ENCODE measurements at places on chromosomes 7 and 10. TPM values are rescaled to one million over a fixed set of nuclear protein-coding genes. Genes with fewer than 3 reads are reported as not detected.

GRCh38 chr7:8921807-8922206, 488.4 kb downstream of the NXPH1 start:
- no peak for DNase-seq

DNA sequence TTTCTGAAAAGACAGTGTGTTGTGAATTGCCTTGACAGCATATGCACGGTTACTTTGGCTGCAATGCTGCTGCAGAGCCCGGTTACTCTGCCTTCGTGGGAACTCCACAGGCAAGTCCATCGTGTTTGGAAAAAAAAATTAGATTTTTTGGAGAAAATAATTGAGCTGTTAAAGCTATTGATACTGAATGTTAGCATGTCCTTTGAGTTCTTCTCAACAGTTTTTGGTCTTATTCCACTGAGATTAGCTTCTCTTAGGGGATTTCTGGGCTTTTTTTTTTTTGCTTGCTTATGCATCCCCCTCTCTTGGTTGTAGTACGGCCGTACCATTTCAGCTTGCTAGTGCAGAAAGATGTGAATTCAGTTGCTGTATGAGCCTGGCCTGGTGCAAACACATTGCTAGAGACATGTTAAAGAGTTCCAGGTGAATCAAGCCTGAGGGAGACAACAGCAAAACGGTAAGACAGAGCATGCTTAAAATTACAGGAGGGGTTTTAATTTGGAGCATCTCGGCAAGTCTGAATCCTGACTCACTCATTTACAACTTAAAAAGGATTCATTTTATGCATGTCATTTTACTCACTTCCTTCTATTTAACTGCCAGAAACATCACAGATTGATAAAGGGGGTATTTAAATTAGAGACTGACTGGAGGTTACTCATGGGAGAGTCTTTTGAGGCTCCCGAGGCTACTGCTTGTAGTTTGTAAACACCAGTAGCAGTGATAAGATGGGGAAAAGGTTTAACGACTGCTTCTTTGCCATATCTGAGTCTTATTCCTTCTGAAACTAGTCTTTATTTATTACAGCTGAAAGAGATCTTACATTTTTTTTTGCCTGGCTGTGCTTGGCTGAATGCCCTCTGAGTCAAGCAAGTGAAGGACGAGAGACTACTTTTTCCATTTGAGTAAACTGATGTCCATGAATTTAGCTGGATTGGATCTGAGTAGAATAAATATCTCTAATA, 113.7 kb downstream of the CDK14 start:
- peak; percentile 78 for DNase-seq

DNA sequence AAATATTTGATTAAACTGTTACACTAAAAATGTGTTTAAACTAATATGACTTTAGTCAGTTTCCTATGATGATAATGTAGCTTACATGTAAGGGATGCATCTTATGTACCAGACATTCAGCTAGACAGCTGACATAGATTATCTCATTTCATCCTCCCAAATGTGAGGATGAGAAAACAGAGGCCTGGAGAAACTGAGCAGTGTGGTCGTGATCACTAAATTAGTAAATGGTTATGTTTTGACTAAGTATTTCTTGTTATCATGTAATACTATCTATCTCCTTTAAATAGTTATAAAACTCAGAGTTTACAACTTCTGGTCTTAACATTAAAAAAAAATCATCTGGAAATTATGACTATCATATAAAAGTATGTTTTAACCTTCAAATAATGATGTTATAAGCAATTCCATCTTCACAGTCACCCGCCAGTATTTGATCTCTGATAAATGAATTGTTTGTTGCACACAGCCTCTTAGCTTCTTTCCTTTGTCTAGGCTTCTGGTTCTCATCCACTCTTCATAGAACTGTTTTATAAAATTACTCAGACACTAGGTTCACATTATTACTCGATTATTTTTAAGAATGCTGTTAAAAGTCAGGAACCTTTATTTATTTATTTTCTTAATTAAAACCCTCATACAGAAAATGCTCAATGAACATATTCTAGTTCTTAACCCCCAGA, 33.6 kb upstream of the HDAC9 start:
- no peak for DNase-seq

DNA sequence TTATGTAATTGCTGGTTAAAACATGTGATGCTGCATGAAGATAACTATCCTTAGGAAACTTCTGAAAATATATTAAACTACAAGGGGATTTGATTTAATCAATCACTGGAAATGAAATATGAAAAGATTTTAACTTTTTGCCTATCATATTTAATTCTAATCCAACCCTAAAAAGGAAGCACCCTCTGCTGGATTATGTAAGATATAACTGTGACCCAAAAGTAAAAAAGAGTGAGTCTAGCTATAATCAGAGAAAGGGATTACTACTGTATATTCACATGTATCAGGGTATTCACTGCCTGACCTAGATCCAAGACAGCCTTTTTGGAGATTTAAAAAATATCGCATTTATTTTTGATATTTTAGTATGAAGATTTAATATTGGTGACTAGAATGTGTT, 295.5 kb downstream of the MDFIC start:
- no peak for DNase-seq

DNA sequence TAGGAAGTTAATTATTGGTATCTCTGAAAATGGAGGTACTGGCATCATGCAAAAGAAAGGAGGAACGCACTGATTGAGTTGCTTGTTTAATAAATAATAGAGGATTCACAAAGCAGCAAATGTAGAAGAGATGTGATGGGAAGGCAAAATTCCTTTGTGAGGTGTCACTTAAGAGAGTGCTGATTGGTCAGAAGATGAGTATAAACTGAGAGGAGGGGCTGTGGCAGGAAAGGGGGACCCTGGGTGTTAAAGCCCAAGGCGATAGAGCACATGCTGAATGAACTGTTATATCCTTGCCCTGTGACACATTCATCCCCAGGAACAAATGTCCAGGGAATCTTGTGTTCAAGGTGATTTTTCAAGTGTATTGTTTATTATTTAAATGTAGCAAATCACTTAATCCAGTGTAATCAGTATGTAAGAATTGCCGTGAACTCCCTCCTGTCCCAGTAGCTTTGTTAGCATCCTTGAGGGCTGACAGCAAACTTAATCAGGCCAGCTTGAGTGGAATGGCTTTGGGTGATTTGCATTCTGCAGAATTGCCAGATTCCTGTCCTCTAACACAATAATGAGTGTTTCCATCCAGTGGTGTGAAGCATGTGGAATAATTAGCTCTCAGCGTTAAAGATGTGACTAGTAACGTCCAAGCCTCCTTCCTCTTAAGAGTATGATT, 111.9 kb downstream of the CHN2 start:
- DNase-seq: no peak

GRCh38 chr10:106789623-106790022, 374.9 kb downstream of the SORCS1 start:
- DNase-seq: no peak

Gene CUZD1
- polyA plus RNA-seq: 1.2 TPM

Gene CTAGE8
- polyA plus RNA-seq: 0.59 TPM

Measured in muscle of back (tissue), 13 donors.